ENCODE measurements at places on chromosomes 5 and 9.
A peak's percentile ranks its signal among the peaks of the same experiment; 100 is the strongest.

DNA sequence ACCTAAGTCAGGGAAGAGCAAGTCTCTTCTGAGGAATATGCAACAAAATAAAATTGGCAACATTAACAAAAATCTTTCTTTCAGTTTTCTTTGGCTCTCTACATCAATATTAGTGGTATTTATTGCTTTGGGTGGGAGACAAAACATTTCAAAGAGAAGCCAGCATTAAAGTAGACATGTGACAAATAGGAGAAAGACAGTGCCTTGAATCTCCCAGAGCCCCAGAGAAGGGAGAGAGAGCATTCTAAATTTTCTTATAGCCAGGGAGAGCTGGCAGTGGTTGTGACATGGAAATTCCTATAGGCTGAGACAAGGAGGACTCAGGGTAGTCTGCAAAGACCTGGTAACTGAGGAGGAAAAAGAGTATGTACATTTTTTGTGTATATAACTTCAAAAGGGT is 79.4 kb upstream of the NREP start:
- no peak for DNase-seq

GRCh38 chr9:134396258-134396742 is 70.0 kb downstream of the RXRA start:
- DNase-seq = peak; percentile 35

DNA sequence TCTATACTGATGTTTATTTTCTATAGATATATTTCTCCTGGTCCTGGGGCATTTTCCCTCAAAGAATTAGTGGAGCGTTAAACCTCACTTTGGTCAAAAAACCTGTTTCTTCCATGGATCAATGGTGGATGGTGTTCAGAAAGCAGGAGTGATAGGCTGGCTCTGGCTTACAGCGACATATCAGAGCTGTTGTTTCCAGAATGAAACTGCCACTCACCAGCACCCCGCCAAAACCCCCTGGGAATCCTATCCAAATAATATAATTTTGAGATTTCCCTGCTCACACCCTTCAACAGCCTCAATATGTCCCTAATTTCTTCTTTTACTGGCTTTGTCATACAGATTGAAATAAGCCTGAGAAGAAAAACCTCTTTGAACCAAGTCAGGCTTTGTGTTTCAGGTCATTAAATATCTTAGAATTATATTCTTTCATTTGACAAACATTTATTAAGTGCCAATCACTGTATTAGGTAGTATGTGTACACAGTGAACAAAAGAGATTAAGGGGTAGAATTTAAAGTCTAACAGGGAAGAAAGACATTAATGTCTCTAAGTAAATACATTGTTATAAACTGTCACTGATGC is 144.5 kb upstream of the GPR151 start:
- no peak for DNase-seq

DNA sequence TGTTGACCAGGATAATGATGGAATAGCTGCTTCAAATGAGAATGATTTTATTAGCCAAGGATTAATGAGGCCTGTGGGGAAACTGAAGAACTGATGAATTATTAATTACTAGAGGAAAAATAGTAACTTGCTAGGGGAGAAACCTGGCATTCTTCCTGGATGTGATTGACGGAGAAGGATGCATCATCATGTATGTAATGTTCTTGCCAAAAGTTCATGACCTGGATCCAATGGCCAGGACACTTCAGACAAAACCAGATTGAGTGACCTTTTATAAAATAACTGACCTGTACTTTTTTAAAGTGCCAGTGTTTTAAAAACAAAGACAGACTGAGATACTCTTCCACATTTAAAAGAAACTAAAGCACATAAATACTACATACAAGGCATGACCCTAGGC is 23.7 kb downstream of the KIAA1191 start:
- DNase-seq = no peak

DNA sequence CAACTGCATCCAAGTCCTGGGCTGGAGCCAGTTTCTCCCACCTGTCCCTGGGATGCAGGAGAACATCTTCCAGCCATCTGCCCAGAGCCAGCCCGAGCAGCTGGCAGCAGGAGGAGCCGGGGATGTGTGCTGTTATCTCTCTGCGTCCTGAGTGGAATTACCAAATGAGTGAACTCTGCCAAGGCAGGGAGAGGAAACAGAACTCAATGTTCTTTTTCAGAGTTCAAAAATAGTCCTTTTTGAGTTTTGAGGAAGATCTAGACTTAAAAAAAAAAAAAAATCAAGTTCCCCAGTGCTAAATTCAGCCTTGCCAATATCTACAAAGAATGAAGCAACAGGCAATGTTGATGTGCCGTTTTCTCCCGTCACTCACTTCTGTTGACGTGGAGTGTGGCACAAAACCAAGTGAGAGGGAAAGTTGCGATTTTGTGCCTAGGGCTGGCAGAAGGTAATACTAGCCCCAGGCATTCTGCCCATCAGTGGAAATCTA is 56.2 kb downstream of the TMOD1 start:
- DNase-seq = no peak

DNA sequence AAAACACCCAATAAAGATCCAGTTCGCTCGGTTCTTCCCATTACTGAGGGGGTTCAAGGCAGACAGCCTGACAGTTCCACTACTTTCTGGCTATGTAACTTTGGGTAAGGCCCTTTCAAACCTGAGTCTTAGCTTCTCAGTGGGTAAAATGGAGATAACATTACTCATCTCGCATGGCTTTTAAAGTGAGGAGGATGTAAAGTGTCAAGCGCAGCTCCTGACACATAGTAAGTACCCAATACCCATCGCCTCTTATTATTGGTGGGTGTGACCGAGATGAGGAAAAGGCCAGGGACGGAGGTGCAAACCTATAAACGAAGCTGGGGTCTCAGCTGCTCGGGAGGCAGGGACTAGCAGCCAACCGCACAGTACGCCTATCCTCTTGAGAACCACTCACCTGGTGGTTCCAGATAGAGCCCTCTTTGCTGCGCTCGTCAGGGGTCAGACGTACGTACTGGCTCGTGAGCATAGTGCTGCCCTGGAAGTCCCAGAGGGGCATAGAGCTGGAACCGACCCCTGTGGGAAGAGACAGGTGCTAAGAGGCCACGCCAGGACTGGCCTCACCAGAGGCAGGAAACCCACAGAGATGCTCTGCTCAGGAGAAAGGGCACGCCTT is 584 bp downstream of the LMAN2 start:
- no peak for DNase-seq

GRCh38 chr5:96279801-96280542 is 153.1 kb downstream of the PCSK1 start:
- DNase-seq = no peak

- no peak for DNase-seq
These were observed 1662.4 kb upstream of the ACO1 start for GRCh38 chr9:30722065-30722464.

DNA sequence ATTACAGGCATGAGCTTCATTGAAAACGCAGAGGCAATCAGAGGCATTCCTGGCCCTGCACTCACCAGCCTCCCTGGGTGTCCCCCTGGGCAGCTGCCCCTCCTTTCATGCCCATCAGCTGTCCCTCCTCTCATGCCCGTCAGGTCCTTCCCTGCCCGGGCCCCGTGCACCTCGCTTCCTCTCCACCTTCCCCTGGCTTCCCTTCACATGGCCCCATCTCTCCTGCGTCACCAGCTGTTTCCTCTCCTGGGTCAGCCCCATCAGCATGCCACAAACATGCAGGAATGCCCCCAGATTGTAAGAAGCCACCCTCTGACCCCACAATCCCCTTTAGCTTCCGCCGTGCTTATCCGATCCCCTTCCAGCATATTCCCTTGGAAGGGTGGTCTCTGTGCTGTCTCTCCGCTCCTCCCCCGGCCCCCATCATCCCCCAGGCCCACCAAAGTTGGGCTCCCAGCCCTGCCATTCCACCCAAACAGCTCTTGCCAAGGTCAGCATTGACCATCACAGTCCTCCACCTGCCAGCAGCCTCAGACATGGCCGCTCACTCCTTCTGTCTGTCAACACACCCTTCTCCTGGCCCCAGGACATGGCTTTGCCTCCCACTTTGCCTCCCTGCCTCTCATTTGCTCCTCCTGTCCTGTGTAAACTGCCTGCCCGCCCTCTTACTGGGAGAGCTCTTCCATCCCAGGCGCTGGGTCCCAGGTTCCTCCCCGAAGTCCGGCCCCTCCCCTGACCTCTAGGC is 98.6 kb upstream of the IER5L start:
- no peak for DNase-seq

DNA sequence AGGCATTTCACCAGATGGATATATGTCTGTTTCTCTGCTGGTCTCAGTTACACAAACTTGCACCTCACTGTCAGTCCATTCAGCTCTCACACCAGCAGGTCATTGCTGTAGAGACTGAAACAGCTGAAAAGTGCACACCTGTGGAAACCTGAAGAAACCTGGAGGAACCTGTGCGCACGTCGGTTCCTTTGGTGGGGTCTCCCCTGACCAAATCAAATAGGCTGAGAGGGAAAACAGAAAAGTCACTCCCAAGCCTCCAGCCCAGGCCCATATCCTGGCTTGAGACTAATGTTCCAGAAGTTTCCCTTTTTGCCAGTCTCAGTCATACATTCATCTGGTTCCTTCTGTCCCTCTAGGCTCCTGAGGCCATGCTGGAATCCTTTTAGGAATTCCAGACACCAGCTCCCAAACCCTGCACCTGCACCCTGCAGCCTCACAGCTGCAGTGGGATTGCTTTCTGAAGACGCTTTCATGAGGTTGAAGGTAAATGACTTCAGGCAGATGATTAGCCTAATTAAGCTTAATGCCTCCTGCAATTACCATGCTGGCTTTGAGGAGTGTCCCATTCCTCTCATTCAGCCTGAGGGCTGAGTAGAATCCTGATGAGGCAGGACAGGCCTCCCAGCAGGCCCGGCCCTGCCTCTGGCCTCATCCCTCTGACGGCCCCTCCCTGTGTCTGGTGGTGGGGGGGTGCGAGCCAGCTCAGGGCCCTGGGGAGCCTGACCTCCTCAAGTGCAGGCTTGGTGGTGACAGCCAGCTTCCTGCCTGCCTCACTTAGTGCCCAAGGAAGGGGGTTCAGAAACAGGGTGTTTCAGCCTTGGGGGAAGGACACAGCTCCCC is 24.3 kb upstream of the CXCL14 start:
- DNase-seq = no peak

GRCh38 chr5:160152901-160153300 is 33.7 kb upstream of the PWWP2A start:
- DNase-seq = no peak

DNA sequence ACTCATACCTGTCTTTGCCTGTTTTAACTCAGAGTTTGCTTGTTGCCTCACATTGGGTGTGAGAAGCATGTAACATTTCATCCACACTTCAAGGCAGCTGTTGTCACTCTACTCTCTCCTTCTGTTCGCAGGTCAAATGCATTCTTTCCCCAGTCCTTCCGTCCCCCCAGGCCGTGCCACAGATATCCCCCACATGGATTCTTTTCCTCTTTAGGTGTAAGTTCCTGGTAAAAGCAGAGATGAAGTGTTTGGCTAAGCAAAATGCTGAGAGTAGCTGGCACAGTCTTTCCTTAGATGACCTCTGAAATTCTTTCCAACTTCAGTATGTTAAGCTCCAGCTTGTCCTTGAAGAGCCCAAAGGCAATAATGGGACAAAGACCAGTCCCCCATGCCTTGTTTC is 328.2 kb downstream of the SLIT3 start:
- no peak for DNase-seq

GRCh38 chr9:95226921-95227320 is 90.6 kb downstream of the FANCC start:
- no peak for DNase-seq

DNA sequence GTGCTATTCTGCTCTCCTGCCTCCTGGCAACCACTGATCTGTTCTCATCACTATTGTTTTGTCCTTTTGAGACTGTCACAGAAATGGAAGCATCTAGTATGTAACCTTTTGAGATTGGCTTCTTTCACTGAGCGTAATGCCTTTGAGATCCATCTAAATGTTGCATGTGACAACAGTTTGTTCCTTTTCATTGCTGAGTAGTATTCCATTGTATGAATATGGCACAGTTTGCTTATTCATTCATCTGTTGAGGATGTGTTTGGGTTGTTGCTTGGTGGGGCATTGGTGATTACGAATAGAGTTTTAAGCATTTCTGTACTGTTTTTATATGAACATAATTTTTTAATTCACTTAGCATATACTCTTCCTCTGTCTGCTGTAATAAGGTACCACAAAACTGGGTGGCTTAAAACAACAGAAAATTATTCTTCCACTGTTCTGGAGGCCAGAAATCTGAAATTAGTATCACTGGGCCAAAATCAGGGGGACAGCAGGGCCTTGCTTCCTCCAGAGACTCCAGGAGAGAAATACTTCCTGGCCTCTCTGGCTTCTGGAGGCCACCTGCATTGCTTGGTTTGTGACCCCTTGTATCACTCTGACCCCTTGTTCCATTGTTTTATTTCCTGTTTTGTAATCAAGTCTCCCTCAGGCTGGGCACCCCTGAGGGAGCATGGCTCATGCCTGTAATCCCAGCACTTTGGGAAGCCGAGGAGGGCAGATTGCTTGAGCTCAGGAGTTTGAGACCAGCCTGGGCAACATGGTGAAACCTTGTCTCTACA is 53.0 kb downstream of the EXOSC2 start:
- DNase-seq = no peak

DNA sequence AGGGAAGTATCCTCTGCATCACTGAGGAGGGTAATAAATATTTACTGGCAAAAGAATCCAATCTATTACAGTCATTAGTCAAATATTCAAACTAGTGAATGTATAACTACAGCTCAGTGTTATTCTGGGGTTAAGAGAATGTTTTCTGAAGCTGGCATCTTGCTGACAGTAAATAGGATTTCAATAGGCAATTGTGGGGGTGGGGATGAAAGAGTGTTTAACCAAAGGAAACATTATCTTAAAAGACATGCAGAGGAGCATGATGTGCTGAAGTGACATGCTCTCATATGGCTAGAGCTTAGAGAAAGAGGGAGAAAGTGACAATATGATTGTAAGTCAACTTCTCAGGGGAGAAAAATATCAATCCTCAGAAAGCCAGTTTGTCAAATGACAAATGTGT is 618.4 kb upstream of the RIOK2 start:
- DNase-seq = no peak

DNA sequence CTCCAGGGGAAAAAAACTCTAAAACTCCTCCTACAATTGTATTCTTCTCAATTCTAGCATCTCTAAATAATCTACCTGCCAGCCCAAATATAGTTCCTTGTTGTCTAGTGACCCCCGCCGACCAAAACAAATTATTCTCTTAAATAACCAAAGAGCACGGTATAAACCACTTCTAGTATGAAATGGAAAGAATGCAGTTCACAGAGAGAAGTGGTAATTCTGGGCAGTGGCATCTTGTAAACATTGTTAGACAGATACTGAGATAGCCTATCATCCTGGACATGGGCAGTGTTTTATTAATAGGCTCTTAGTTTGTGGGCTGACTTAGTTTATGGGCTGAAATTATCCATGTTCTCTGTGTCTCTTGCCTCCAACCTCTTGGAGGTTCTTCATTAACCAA is 1412.6 kb upstream of the CDH9 start:
- no peak for DNase-seq

- DNase-seq = no peak
These were observed 6.6 kb downstream of the FAM193B start for GRCh38 chr5:177547736-177548135.

All from activated CD8-positive, alpha-beta memory T cell treated with anti-CD3 and anti-CD28 coated beads for 48 hours (primary cell).